ENCODE measurements at places on chromosomes 12 and 14.

DNA sequence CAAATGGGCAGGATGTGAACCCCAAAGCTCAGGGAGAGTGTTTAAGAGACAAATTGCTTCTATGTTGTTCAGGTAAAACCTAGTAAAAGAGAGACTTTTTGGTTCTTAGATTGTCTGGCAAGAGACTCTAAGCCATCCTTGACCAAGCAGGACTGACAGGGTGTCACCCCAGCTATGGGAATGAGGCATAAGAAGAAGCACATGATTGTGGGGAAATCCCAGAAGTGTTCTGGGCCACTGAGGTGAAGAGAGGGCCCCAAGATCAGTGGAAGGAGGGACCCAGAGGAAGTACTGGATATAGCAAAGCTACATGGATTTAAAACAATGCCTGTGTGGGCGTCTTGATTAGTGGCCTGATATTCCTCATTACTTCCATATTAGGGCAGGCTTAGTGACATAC is 99.0 kb downstream of the SAMD4A start:
- DNase-seq, result no peak

GRCh38 chr12:68831751-68832503 is 23.9 kb downstream of the MDM2 start:
- no peak for DNase-seq

DNA sequence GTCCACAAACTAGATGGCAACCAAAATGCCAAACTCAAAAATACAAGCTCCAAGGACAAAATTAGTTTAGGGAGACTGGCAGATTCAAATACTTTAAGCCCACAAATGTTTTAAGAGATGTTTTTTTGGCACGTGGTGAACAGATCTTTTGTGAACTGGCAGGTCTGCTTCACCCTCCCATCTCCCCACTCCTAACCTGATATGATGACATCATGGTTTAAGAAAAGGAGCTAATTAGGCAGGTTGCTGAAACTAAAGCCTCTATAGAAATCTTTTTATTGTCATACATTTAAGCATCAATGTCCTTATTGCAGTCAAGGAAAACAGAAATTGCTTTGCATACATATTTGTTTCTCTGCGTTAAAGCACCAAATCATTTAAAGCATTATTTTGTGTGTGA is 5.8 kb downstream of the LRIG3 start:
- DNase-seq, result no peak

DNA sequence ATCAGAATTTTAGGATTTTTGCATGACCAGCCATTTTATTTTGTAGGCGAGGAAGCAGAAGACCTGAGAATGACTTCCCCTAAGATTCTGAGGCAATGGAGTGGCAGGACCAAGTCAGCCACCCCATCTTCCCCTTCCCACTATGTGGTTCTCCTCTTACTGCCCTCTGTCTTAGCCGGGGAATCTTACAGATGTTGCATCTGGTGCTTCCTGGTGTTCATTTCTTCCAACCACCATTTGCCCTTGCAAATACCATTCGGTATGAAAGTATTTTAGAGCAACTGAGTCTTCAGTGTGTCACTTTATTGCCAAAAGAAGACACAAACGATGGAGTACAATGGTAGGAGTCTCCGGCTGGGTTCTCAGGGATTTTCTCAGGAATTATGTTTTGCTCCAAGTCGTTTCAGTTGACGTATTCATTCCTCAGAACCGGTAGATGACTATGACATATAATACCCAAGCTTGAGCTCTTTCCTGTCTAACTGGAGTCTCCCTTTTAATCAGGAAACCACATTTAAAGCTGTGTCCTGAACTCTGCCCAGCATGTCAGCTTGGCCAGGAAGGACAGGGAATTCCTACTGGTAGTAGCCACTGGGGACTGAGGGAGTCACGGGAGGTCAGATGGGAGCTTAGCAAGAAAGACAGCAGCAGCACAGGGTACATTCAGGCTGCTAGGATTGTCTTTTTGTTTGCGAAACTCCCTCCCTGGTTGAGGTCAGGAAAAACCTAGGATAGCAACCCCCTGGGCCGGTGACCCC is 87.0 kb downstream of the SAMD4A start:
- no peak for DNase-seq

DNA sequence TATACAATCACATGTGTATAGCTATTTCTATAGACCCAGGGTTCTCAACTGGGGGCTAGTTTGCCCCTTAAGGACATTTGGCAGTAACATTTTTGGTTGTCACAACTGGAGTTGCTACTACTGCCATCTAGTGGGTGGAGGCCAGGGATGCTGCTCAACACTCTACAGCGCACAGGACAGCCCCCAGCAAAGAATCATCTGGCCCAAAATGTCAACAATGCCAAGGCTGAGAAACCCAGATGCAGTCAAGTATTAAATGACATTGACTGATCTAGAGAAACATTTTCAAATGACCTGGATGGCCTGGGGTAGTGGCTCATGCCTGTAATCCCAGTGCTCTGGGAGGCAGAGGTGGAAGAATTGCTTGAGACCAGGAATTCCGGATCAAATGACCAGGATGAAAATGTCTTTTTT is 5.8 kb downstream of the WSB2 start:
- DNase-seq, result peak; percentile 69

- DNase-seq, result no peak
These were observed 65.9 kb upstream of the MED13L start for GRCh38 chr12:116343331-116343884.

DNA sequence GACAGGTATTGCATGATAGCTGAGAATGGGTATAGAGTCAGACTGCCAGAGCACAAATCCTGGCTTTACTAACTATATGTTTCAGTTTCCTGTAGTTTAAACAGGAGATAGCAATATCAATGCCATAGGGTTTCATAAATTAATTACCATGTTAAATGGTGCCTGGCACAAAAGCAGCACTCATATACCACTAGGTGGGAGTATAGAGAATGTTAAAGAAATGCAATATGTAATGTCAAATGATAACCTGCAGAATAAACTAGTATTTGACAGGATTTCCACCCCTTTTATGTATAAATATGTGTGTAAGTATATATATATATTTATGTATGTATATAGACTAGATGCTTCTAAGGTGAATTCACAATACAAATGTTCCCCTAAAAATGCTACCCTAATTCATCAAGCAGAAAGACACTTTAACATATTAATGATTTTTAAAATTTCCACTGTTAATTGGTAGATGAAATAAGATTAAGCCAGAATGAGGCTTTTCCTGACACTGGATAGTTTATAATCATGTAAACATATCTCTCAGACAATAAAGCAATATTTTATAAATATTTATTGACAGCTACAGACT is 8.6 kb downstream of the WDR89 start:
- no peak for DNase-seq

- no peak for DNase-seq
These were observed 54.8 kb upstream of the RASSF8 start for GRCh38 chr12:25903603-25904245.

GRCh38 chr14:101634202-101634849 is 73.0 kb downstream of the DIO3 start:
- DNase-seq, result no peak

DNA sequence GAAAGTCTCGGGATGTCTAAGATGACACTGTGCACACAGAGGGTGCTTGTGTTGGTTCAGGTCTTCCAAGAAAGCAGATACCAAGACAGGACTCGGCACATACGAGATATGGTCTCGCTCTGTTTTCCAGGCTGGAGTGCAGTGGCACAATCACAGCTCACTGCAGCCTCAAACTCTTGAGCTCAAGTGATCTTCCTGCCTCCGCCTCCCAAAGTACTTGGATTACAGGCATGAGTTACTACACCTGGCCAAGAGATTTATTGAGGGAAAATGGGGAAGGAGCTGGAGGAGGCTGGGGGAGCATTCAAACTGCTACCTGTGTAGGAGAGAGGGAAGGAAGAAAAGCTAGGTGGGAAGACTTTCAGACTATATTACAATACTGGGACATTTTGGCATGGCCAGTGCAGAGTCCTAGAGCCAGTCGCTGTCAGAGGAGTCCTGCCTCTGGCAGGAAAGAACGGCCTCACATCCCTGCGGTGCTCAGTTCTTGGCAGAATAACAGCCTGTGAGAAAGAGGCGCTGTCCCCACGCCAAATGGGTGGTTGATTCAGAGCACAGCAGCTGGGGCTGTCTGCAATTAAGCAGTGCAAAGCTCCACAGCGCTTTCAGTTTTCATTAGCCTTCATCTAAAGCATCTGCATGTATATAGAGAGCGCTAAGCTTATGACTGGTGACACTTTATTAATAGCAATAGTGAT is 18.3 kb downstream of the SLC17A8 start:
- DNase-seq, result no peak

DNA sequence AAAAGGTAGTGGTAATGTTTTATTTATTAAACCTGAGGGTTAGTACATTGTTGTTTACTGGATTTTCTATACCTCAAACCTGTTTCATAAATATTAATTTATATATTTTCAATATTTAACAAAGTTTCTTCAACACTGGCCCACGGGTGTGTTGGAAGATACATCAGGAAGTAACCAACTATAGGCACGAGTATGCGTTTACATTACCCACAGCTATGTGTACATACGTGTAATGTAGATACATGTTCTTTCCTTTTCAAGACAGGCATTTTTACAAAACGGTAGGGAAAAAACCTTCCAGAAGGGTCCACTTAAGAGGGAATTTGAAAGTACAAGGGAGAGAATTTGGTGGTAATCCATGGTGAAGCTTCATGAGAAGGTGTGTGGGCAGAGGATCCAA is 17.8 kb upstream of the KCNA1 start:
- DNase-seq, result no peak

DNA sequence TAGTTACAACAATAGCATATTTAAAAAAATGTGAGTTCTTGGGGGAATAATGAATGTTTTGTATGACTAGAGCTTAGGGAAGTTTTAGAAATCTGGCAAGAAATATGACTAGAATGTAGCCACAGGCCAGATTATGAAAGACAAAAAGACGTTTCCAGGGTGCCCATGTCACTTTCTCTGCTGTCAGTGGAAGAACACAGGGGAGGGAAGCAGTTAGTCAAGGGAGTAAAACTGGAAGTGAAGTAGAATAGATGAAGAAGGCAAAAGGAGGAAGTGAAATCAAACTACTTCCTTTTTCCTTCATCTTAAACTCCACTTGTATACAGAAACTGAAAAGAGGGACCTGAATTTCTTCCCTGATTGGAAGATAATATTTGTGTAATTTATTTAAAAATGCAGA is 81.2 kb upstream of the ATP2B1 start:
- DNase-seq, result no peak

GRCh38 chr14:63940387-63940786 is 87.6 kb downstream of the SYNE2 start:
- DNase-seq, result no peak

GRCh38 chr12:15158083-15158482 is 63.1 kb downstream of the RERG start:
- no peak for DNase-seq

DNA sequence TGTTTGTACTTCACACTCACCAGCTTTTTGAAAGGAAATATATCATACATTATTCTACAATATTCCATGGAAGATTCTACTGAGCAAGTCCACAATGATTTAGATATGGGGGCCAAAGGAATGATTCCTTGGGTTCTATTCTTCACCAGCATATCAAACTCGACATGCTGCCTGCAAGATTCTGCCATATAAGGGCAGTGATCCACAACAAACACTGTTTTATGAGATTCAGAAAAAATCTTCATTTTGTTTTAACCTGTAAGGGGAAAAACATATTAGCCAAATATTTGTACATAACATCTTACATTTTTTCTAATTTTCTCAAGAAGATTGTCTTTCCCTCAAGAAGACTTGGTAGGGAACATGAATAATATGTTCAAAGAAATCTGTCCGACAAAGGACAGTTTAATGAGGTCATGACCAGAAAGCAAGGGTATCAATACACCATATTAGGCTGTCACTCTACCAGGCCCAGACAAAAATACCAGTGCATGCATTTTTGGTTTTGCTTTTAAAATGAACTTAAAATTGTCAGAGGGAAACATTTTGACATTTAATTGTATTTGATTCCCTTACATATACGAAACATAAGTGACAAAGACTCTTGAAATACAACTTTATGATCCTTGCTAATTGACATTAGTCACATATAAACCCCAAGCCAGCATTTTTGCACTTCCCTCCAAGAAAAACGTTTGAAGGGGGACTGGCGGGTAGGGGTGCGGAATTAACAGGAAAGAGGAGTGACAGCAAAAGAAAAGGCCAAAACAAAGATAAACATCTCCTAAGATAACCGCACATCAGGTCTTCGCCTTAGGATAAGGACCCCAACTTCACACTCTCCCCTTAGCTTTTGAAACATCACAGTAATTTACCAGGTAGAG is 980 bp downstream of the INTS13 start:
- DNase-seq, result peak; percentile 30

- DNase-seq, result no peak
These were observed 534.3 kb downstream of the VRK1 start for GRCh38 chr14:97331526-97331925.

GRCh38 chr12:48005001-48005749 is 899 bp upstream of the COL2A1 start:
- no peak for DNase-seq

GRCh38 chr12:3836641-3837040 is 36.6 kb downstream of the PARP11 start:
- DNase-seq, result no peak

GRCh38 chr12:102542816-102543440 is 62.6 kb upstream of the IGF1 start:
- DNase-seq, result no peak

- no peak for DNase-seq
These were observed 680 bp downstream of the NECAP1 start for GRCh38 chr12:8082808-8083100.

- peak; percentile 76 for DNase-seq
These were observed 4.1 kb downstream of the TSHR start for GRCh38 chr14:80959496-80959895.

- peak; percentile 6 for DNase-seq
These were observed at the start of gene BDKRB2 for GRCh38 chr14:96204151-96205058. Gene BDKRB2, plus strand, starts transcription at chr14:96204839. Its CDS starts 32,269 bp downstream, at chr14:96237108.

GRCh38 chr12:16389594-16389993 is 42.1 kb downstream of the MGST1 start:
- DNase-seq, result no peak

DNA sequence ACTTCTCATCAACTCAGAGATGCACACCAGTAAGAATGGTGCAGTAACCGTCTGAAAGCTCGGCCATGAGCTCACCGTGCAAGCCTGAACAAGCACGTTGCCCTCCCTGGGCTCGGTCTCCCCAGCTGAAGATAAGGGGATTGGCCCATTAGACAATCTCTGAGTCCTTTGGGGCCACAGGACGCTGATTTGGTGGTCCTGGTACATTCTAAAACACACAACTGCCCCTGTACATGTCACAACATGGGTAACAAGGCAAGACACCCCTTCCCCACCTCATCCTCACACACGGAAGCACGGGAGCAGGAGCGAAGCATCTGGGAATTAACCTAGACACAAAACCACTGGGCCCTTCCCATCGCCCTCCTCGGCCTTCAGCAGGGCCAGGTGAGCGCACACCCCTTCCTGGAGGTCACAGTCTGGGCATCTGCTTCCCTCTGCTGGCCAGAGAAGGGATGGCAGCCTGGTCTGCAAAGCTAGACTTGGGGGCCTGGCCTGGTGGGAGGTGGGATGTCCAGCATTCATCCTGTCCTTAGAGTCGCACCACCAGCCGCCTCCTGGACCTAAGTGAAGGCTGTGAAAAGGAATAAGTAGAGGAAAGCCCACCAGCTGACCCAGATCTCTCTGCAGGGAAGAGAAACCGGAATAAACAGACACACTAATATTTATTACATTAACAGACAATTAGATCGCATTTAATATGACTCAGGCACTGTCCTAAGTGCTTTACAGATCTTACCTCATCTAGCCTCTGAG is 18.9 kb upstream of the SMUG1 start:
- peak; percentile 56 for DNase-seq

- DNase-seq, result no peak
These were observed 1.2 kb downstream of the PHETA1 start for GRCh38 chr12:111367661-111368221.

- DNase-seq, result no peak
These were observed 345.9 kb downstream of the BCL11B start for GRCh38 chr14:98926146-98926545.

GRCh38 chr14:104248203-104249055 is 110.0 kb downstream of the KIF26A start:
- DNase-seq, result no peak
